ENCODE measurements at places on chromosomes 11 and 22.

DNA sequence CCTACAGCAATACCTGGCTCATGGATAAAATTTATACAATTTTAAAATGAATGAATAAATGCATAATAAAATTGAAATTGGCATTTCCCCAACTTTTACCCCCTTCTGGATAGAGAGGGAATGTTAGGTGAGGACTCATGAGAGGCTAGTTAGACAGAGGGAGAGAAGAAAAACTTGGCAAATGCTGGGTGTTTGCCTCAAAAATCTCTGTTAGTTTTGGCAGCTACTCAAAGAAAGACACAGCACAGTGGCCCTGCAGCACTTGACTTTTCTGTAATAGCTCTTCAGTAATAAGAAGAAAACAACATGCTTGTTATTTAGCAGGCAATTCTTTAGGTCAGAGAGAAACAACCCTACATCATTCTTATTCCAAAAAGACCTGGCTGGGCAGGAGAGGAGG, 20.7 kb upstream of the IZUMO1R start:
- no peak for DNase-seq

DNA sequence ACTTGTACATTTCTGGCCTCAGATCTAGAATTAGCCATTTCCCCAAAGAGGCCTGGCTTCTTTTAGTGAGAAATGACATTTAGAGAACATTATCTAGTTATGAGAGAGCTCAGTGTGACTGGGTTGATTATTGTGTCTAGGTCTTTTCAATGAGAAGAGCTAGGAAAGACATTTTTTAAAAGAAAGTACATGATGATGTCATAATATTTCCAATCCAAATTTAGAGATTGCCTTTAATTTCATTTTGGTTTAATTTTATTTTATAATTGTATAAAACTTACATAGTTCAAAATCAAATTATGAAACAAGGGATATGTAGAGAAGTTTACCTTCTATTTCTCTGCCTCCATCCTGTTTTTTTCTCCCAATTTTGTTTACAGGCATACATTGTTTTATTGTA, 354.9 kb downstream of the TMEM135 start:
- DNase-seq: no peak

DNA sequence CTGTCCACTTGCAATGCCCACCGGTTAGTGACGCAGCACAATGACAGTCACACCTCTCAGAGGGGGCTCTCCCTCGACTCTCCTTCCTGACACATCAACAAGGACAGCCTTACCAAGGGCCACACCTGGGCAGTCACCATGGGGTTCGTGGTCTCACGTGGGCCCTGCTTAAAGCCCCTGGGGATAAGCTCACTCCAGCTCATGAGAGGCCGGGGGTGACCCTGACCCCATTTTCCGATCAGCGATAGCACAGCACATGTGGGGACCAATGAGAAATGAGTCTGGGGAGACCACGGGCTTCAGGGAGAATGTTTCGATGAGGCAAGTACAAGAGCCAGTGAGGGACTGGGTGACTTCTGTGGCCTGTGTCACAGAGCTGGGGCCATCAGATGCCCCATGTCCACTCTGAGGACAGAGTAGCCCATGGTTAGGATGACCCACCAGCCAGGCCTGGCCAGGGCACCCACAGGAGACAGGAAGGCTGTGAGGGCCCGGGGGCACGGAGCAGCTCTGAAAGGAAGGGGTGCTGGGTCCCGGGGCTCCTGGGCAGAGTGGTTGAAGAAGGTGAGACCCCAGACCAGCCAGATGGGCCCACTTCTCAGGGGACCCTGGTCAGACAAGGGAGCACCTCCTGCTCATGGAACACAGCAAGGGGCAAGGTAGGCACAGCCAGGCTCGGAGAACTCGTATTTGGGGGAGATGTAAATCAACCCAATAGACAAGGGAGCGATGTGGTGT, 128.8 kb downstream of the MED15 start:
- DNase-seq: no peak

DNA sequence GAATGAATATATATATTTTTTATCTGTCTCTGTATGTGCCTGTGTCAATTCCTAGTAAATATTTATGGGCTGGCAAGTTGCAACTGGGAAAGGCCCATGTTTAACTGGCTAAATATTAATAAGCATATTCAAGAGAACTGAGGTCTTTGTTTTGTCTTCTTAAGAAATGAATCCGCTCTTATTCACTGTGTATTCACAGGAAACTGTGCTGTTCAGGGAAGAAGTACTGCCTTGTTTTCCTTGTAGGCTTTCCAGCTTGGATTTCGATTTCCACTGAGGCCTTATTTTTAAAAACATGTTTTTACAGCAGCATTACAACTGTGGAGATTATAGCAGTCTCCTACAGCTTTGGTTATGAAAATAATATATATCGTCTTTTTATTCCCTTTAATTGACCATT, 64.7 kb downstream of the LDLRAD3 start:
- DNase-seq: no peak

GRCh38 chr22:28406246-28406645, 273.4 kb downstream of the TTC28 start:
- no peak for DNase-seq

DNA sequence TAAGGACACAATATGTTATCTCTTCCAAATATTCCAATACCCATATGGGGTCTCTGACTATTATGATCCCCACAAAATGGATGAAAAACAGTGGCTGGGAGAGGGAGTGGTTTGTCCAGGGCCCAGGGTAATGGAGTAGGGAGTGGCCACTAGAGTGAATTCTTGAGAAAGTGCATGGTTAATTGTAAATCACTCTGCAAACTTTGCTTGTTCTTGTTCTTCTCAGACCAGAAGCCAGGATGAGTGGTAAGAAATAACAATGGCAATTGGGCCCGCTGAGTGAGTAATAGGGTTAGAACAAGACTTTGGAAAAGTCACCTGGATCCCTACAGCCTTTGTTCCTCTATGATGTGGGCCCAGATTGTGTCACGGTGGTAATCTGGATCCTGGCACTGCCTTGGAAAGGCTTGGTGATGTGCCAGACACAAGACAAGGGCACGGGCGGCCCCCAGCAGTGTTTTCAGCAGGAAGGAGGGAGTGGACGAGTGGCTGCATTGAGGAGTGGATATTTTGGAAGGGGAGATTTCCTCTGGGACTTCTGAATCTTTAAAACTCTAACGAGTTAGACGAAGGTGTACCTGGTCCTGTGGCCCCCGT, 18.2 kb upstream of the KIRREL3 start:
- no peak for DNase-seq

GRCh38 chr11:9347100-9347499, 32.7 kb upstream of the TMEM41B start:
- no peak for DNase-seq

- no peak for DNase-seq
Observed at GRCh38 chr11:134266841-134267251, 9.3 kb upstream of the GLB1L3 start.

DNA sequence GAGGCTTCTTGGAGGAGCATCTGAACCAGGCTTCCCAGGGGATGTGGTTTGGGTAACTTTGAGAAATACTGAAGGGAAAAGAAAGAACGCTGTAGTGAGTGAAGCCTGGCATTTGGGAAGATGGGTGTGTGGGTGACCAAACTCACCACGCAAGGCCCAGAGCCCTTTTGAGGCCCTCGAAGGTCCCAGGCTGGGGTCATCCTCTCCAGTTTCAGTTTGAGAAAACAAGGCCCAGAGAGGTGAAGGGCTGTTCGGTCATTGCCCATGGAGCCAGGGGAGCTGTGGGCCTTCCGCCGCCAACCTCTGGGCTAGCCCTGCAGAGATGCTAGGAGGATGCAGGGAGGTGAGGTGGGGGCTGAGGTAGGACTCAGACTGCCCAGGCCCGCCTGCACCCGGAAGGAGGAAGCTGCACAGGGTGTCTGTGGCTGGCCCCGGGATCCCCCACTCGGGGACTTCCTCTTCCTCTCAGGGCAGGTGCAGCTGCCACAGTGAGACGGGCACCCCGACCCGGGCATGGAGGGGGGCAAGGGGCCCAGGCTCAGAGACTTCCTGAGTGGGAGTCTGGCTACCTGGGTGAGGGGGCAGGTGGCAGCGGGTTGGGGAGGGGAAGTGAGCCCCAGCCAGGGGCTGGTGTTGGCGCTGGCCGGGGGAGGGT, at the start of gene CCDC88B:
TSS of gene CCDC88B (plus strand) at position 451 of the 655 bp plus-strand sequence. CDS start at position 514, 63 bp downstream.
- DNase-seq: no peak

GRCh38 chr11:78595436-78596130, 20.9 kb upstream of the NARS2 start:
- DNase-seq: peak; percentile 52

- DNase-seq: no peak
Observed at GRCh38 chr22:46303347-46303965, 6.8 kb downstream of the GTSE1 start.

All from eye (tissue), 1 donor.